HL-60 (cell line): ENCODE measurements at places on chromosomes 12 and 14.

GRCh38 chr12:99783421-99783820, 135.9 kb downstream of the GARIN6 start:
- DNase-seq: no peak

- no peak for DNase-seq
Measured at GRCh38 chr12:75888874-75889613, 142.5 kb downstream of the PHLDA1 start.

DNA sequence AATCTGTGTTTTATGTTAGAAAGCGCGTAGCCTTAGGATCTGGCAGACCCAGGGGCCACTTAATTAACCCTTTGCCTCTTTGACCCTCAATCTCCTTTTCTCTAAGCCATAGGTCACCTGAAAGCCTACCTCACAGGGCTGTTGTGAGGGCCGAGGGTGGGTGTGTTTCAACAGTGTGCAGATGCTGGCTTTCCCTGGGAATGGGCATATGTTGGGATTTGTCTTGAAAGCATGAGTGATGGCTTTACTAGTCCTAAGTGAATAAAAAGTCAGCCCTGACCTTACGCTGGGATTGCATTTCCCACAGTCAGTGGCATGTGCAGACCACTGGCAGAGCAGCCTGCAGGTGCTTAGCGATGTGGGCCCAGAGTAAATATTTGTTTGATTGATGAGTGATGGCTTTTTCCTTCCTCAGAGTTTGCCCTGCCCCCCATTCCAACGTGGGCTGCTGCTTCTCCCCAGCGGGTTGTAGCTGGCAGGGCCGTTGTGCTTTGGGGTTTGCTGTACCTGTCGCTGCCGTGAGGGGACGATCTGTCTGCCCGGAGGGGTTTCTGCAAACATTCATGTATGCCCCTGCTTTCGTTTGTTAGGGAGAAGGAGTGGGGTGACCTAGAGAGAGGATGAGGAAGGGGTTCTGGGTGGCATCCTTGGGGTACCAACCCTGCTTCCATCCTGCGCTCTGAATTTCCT, 31.5 kb downstream of the MEG3 start:
- no peak for DNase-seq

GRCh38 chr12:111074965-111075364, 154.6 kb upstream of the MYL2 start:
- no peak for DNase-seq

- DNase-seq: no peak
Measured at GRCh38 chr12:11716794-11717518, 67.5 kb downstream of the ETV6 start.

GRCh38 chr12:49828133-49829091, at the start of gene NCKAP5L:
NCKAP5L (minus strand) TSS chr12:49828413; CDS start chr12:49804044, 24,369 bp downstream.
- peak; percentile 97 for DNase-seq

DNA sequence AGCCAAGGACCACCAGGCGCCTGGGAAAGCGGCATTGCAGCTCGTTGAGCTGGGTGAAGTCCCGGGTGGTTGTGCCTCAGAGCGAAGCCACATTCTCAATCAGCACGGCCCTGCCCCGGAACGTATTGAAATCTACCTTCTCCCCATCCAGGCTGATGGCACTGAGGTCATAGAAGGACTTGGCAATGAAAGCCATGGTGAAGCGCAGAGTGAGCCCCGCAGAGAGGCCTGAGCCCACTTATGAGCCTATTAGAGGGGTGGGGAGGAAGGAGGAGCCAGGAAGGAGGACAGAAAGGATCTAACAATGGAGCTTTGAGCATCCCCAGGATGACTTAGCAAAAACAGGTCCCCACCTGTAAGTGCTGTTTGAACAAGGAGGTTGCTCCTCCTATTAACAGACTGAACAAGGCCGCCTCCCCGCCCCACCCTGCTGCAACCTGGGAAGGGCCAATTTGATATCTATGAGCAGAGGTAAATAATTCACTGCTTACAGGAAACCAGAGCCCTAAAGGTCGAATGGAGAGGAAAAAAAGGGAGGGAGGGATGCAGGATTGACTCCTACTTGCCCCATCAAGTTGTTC, at the start of gene GPX2:
TSS of gene GPX2 (minus strand) at position 215 of the 581 bp plus-strand sequence. CDS start at position 196, 19 bp downstream.
- no peak for DNase-seq

DNA sequence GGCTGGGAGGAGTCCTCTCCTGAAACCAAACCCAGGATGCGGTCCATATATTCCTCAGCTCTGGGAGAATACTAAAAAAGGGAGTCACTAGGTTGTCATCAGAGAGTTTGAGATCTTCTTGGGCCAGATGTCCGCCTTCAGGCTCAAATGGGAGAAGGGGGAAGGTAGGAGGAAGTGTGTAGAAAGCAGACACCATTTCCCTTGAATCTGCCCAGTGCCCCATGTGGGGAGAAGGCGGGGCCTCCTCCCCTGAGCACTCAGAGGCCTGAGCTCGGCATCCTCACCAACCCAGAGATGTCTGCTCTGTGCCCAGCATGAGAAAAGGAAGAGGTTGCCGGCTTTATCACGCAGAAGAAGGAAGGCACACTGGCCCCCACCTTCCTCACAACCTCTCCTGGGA, 37.3 kb downstream of the LTBP2 start:
- peak; percentile 31 for DNase-seq

DNA sequence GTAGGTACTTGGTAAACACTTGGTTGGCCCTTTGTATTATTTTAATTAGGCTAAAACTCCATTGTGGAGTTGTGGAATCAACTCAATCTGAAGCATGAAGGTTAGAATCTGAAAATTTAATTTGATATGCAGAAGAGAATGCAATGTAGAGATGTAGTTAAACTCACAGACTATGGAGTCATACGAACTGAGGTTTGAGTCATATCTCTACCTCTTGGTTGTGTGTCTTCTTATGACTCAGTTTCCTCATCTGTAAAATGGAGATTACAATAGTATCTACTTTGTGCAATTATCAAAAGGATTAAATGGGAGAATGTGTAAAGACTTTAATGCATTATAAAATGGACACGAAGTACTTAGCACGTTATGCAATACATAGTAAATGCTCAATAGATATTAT, 146.0 kb upstream of the IFNG-AS1 start:
- DNase-seq: no peak

DNA sequence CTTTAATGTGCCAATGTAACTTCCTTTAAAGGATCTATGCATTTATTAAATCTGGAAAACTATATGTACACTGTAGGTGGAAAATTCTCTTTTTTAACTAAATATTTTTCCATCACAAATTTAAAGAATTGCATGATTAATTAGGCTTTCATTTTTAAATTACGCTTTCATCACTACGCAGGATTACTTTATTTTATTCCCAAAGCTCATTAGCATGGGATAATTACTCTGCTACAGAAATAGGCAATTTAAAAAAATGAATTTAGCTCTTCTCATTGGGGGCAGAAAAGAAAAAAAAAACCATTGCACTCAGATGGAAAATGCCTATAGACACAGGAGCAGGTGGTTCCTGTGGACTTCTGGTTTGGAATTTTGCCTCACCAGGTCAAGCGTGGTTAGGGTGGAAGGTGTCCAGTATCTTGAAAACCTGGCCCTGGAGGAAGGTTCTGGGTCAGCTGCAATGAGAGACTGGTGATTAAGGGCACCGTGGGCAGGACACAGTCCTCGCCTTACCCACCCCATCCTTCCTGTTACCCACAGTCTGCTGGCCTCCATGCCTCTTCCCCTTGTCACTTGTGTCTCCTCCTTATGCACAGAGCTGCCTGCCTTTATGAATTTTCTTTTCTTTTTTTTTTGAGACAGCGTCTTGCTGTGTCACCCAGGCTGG, 17.3 kb upstream of the RIN3 start:
- DNase-seq: no peak

DNA sequence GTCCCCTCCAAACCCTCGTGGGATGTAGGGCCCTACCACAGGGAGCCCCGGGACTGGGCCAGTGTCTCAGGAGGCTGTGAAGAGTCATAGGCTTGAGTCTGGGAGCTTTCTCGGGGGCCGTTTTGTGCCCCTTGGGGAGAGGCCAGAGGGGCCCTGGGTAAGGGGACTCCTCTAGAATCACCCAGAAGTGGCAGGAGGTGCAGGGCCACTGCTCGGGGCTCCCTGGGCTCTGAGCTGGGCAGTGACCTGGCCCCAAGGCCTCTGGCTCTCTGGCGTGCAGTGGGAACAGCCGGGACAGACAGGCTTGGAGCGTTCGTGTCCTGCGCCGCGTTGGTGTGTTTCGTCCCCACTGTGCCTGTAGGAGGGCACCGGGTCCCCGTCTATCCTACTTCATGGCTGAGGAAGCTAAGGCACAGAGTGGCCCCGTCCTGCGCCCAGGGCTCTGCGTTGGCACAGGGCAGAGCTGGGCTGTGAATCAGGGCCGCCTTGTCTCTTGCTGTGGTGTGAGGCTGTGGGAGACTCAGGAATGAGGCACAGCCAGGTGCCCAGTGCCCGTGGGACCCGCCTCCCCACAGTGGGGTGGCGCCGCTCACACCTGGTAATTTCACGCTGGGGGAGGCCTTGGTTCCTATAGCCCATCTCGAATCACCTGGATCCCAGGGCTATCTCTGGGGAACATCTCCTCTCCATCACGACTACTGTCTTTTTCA, 23.8 kb upstream of the KIF26A start:
- DNase-seq: no peak

- DNase-seq: no peak
Measured at GRCh38 chr12:124236625-124237031, 58.3 kb upstream of the RFLNA start.

DNA sequence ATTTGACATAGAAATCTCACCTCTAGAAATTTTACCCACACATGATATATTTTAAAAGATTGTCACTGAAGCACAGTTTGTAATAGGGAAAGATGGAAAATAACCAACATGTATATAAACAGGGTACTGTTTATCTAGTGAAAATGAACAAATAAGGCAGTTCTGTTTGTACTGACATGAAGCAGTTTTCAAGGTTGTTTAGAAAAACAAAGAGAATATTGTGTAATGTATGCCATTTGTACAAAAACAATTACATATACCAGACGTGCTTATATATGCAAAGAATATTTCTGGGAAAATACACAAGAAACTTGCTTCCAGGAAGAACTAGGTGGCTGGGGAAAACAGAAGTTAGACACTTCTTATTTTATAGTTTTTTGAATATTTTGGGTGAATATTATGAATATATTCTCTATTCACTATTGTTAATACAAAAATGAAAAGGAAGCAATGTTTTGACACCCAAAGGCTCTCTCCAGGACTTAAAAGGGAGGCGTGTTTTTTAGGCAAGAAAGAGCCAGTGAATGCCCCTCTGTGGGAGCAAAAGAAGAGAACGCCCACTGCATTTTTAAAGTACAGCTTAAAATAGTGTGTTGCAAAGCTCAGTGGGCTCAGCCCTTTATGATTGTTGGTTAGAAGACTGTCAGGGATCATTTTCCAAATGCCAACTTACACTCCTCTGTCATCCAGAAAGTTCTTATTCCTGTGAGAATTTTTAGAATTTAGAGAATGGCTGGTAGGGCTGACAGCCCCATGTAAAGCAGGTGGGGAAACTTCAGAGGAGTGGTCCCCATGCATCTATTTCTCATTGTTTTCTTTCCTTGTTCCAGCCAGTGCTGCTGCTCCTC, 59.6 kb upstream of the FERMT2 start:
- DNase-seq: no peak

DNA sequence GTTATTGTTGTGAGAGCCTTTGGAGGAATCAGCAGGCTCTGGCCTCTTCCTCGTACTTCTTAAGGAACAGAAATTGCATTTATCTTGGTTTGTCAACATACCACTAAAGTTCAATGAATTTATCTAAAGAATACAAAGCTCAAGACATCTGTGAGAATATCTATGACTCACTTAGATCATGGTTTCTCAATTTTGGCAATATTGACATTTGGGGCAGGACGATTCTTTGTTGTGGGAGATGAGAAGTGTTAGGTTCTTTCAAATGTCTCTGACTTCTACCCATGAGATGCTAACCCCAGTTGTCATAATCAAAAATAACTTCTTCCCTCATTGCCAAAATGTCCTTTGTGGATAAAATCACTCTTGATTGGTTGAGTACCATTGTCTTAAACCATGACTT, 1190.3 kb downstream of the GALC start:
- DNase-seq: no peak

DNA sequence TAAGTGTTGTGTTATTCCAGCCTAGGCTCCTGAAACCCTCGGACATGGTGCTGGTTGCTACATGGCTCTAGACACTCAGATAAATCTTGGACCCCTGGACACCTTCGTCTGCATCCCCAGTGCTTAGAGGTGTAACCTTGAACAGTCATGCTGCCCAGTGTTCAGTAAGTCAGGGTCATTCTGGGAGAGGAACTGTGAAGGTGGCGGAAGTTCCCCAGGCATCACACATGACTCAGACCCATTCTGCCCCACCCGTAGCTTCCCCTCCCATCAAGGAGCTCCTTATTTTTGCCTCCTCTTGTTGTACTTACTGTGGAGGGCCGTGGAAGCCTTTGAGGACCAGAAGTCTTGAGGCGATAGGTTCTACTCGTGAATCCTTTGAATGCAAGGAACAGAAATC, 18.1 kb upstream of the SSPN start:
- no peak for DNase-seq

DNA sequence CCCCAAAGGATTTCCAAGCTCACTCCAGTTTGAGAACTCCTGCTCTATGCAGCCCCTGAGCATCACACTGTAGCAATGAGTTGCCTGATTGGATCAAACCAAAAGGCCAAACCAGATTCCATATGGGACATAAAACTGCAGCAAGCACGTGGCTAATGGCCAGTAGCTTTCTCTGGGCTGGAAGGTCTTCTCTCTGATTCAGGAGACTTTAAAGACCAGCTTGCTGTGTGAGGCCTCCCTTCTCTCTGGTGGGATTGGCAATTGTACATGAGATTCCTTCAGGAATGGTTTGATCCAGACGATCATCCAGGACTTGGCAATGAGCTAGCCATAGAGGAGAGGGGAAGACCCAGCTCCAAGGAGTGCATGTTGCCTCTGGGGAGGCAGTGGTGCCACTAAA, 50.2 kb downstream of the WSCD2 start:
- DNase-seq: no peak

GRCh38 chr14:73746520-73747378, 32.6 kb upstream of the PNMA1 start:
- DNase-seq: no peak

DNA sequence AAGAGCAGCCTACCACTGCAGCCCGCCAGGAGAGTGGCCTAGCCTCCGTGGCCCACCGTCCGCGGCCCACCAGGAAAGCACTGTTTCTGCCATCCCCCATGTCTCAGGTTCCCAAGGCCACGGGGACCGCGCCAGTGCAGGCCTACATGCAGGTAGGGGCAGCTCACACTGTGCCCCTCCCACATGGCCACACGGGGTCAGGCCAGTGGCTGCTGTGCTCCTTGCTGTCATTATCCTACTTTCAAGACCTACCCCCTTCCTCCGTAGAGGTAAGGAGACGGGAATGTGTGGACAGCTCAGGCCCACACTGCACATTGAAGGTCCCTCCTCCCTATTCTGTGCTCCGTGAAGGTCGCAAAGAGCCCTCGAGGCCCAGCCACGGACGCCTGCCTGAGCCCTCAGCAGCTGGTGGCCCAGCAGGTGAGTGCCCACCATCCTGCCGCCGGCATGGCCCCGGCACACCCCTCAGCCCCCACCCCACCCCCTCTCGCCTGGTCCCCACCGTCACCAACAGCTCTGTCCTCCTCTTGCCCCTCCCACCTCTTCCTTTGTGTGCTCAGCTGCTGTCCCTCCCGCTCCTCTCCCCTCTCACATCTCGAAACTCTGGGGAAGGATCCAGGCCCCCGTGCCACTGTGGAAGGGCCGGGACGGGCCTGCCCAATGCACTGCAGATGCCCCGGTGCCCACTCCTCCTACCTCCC, 10.0 kb downstream of the DDX51 start:
- no peak for DNase-seq
